ENCODE measurements at places on chromosomes 2 and 18.

DNA sequence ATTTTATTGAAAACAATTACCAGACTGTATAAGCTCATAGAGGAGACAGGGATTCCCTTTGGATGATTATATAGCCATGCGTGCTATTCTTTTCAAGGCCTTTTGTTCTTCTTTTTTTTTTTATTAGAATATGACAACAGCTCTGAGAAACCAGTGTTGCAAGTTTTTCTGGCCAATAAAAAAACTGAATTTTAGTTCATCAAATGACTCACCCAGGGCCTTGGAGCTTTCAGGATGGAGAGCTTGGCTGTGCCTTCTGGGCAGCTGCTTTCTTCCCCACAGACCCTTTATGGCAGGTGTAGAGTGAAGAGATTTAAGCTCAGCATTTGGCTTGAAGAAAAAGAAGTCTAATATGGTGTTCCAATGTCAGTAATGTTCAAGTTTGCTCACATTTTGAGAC, 497.9 kb upstream of the FANCL start:
- no peak for DNase-seq

DNA sequence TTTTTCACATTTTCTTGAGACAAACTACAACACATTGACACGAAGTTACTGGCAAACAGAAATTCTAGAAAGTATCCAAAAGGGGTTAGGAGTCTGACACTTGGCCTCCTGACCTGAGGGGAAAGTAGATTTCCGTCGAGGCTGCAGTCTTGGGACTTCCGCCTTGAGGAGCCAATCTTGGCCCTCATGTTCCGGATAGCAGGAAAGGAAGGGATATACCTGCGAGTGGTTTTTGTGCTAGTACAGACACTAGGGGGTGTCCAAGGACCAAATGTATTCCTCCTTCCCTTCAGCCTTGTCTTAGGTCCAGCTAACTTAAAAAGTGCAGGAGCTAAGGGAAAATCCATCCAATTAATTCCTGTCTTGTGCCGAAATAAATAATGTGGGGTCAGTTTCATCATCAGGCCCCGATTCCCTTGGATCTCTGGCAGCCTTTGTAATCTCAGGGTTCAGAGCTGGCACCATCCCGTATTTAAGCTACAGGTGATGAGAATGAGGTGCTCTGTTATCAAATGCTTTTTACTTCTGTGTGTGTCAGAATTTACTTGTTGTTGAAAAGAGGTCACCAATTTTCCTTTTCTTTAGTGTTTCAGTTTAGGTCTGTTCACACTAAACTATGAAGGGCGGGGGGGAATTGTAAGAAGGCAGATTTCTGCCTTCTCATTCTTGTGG, 330.2 kb upstream of the FANCL start:
- DNase-seq = peak; percentile 43

GRCh38 chr2:182473635-182474034, 46.8 kb upstream of the PDE1A start:
- no peak for DNase-seq

GRCh38 chr2:133765658-133766057, 197.4 kb upstream of the NCKAP5 start:
- DNase-seq = no peak

- DNase-seq = no peak
Measured at GRCh38 chr2:240591226-240591625, 4.7 kb downstream of the CAPN10 start.

GRCh38 chr2:52537588-52537987, 1230.0 kb upstream of the CHAC2 start:
- DNase-seq = no peak

GRCh38 chr2:219509780-219510511, 4.3 kb upstream of the ASIC4 start:
- no peak for DNase-seq

- peak; percentile 23 for DNase-seq
Measured at GRCh38 chr18:63848159-63848558, 39.3 kb upstream of the SERPINB2 start.

- no peak for DNase-seq
Measured at GRCh38 chr18:46588971-46589660, 67.9 kb downstream of the LOXHD1 start.

GRCh38 chr2:161384864-161385263, 31.2 kb upstream of the TBR1 start:
- no peak for DNase-seq

DNA sequence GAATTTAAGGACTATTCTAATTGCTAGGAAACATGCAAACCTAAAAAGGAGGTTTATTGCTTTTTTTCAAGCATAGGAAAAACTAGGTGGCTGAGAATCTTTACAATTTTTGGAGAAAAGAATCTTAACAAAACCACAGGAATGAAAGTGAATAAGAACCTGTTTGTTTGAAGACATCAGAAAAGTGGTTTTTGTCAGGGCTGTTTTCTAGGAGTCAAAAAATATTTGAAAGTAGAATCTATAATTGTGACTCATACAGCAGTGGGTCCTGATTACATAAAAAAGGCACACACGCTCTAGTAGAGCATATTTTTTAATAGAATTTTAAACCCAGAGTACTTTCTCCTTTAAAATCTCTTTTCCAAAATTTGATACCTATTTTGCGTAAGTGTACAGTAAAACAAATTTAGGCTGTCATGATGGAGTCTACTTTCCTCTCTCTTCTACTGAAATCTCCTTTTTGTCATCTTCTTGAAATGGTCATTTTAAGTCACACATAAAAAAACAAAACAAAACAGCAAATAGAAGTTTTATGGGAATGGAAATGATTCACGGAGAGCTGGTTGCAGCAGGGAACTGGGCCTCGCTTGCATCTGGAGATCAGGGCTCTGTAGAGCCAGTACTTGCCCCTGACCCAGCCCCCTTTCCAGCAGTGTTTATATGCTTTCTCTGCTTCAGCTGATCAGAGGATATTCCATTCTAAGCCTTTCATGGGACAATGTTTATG, 59.1 kb upstream of the PELI1 start:
- DNase-seq = no peak

DNA sequence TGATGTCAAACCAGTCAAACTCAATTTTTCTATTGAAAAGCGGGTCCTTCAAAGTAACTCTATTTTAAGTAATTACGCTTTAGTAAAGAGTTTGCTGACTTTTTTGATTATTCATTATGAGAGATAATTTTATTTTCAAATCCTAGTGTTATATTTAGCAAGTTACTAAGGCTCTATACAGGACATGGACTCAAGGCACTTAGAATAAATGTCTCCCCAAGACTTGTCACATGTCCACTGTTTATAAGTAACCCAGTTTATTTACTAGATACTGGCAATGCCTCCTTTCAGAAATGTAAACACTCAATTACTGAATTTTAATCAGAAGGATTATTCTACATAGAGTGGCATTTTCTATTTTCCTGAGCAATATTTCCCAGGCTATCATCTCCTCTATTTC, 638.1 kb downstream of the ERBB4 start:
- DNase-seq = no peak

- DNase-seq = no peak
Measured at GRCh38 chr2:132268977-132269523, 107.3 kb upstream of the ANKRD30BL start.

DNA sequence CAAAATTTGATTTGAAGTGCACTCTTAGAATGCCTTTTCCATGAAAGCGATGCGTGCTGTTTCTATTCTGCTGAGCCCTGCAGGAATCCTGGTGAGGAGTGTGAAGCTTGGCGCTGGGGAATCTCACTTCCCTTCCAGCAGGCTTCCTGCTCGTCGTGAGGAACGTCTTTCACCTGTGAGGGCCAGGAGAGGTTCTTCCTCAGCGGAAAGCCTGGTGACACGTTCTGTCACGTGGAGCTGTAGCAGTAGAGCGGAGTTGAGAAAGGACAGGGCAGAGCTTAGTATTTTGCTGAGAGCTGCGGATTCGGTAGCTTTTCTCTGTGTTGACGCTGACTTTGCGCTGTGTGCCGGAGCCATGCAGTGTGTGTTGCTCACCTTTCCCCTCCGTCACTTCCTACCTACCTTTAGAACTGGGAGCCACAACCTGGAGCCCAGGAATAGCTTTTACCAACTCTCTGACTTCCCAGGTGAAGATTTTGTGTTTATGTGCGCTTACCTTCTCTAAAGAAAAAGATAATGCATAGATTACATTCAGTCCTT, 294.8 kb downstream of the PTGR3 start:
- no peak for DNase-seq

DNA sequence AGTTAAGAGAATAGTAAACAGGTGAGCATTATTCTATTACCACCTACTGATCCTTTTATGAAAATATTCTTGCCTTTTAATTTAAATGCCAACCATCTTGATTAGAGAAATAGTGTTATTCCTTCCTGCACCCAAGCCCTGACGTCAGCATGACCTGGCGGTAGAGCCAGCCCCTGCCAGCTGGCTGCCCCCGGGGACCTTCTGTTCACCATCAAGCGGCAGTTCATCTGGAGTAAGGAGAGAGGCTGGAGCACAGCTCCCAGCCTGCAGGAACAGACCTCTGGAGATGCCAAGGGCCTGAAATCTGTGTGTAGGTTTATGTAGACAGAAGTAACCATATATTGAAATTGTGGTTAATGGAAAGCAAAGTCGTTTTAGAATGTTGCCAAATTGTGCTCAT, 171.8 kb downstream of the GBX2 start:
- no peak for DNase-seq

- DNase-seq = no peak
Measured at GRCh38 chr2:231238689-231239088, 40.3 kb downstream of the ARMC9 start.

- DNase-seq = no peak
Measured at GRCh38 chr2:46144133-46144800, 152.9 kb upstream of the EPAS1 start.

DNA sequence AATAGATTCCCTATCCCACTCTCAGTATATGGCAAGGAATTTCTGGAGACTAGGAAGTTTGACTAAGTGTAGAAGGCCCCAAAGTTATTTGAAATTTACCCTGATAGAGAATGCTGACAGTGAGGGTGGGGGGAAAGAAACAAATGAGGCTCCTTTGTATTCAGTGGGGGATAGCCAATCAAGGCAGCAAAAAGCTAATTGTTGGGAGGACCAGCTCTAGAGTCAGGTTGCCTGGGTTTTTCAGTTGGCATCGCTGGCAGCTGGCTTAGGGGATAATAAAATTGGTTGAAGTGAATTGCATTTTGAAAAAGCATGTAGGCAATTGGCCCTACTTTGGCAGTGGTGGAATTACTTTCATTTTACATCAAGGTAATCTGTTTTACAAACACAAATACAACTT, 79.4 kb upstream of the STAM2 start:
- DNase-seq = no peak

DNA sequence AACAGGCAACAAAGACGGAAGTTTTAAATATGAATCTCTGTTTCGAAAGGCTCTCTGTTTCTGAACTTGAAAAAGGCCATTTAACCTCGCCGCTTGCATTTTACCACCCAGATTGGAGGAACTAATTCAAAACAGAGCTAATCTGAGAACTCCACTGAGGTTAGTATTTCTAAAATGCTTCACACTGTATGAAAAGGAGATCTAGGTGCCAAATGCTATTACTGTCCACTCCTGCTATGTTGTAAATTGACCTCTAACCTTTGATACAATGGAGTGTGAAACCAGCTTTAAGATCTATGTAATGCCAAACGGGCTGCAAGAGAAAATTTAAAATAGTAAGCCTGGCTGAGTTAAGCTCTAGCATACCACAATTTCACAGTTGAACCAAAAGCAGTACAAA, 364.5 kb downstream of the IRS1 start:
- no peak for DNase-seq

- DNase-seq = no peak
Measured at GRCh38 chr2:106080959-106081358, 113.1 kb downstream of the UXS1 start.

- no peak for DNase-seq
Measured at GRCh38 chr18:55968550-55968949, 380.6 kb upstream of the TCF4 start.

DNA sequence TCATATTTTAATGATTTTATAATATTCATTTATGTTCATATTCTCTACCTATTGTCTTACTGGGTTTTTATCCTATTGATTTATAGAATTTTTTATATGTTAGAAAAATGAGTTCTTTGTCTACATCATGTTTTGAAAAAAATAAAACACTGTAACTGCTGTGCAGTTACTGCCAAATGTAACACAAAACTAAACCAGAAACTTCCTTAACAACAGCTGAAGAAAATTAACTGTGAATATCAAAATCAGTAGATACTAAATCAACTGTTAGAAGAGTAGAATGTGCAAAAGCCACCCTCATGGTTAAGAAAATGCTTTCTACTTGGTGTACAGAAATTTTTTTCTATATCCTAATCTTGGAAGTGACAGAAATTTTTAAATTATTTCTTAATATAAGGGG, 69.5 kb downstream of the PTRHD1 start:
- DNase-seq = no peak

DNA sequence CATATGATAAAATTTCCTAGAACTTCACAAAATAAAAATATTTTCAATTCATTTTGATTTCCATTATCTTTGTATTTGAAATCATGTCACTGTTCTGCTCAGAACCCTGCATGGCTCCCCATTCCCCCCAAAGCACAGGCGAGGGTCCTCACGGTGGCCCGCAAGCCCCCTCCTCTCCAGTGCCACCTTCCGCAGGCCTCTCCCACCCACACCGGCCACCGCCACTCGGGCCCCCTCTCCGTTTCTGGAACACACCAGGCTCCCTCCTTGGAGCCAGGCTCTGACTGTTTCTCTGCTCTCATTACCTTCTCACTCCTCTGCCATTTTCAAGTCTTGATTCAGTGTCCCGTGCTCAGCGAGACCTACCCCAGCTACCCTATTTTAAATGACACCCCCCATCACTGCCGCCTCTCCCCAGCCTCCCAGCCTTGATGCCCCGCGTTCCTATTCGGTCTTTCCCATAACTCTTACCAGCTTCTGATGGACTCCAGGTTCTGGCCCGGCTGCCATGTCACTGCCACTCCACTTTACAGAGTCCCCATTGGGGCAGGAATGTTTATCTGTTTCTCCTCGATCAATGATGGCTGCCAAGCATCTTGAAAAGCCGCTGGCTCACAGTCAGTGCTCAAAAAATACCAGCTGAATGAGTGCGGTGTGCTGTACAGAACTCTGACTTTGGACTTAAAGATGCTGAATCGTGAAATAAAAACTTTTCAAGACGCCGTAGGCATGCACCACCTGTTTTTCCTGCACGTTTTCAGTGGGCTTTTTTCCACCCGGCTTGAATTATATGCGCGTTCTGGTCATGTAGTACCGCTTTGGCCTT, 201.0 kb downstream of the GBX2 start:
- DNase-seq = no peak

DNA sequence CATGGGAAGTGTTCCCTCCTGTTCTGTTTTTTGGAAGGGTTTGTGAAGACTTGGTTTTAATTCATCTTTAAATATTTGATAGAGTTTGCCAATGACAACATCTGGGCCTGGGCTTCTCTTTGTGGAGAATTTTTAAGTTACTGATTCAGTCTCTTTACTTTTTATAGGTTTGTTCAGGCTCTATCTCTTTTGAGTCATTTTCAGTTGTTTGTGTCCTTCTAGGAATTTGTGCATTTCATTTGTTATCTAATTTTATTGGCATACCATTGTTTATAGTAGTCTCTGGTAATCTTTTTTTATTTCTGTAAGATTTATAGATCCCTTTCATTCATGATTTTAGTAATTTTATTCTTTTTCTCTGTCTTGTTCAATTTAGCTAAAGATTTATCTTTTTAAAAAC, 14.6 kb downstream of the SCLY start:
- no peak for DNase-seq

DNA sequence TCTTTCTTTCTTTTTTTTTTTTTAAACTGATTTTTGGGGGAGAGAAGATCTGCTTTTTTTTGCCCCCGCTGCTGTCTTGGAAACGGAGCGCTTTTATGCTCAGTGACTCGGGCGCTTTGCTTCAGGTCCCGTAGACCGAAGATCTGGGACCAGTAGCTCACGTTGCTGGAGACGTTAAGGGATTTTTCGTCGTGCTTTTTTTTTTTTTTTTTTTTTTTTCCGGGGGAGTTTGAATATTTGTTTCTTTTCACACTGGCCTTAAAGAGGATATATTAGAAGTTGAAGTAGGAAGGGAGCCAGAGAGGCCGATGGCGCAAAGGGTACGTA, 587 bp downstream of the MEIS1 start:
- DNase-seq = no peak
